Keratinocyte (primary cell): ENCODE measurements at places on chromosomes 2 and 18.

- no peak for DNase-seq
These were observed 130.9 kb upstream of the ITGA6 start for GRCh38 chr2:172296267-172297046.

DNA sequence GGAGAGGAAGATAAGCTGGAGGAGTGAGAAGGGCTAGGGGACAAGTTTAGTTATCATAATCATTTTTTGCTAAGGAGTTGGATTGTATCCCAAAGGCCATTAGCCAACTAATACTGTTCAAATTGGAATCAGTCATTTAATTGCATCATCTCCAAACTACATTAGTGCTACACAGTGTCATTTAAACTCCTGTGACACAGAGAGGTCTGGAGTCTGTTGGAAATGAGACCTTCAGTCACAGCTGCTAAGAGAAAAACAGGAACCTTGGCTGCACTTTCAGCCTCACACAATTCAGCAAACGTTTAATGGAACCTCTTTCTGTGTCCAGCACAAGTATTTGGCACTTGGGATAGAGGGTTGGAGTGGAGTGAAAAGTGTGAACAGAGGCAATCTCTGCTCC, 175.5 kb upstream of the MGAT5 start:
- DNase-seq, result no peak

DNA sequence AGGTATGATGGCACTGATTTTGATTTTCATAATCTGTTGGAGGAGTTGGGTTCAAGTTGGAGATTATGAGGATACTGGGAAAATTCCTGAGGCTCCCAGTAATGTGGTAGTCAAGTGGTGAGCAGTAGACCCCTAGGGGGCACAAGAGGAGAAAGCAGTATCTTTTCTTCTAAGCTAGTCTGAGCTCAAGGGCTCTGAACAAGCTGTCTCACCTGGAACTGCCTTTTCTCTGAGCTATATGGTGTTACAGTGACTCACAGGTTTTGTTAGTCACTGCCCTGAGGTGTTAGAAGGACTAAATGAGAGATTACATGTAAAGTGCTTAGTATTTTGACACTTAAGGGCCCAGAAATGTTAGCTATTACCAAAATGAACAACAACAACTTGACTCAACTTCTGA, 42.2 kb downstream of the CD302 start:
- DNase-seq, result peak; percentile 100

- no peak for DNase-seq
These were observed 113.4 kb upstream of the AQP4 start for GRCh38 chr18:26978812-26979341.

DNA sequence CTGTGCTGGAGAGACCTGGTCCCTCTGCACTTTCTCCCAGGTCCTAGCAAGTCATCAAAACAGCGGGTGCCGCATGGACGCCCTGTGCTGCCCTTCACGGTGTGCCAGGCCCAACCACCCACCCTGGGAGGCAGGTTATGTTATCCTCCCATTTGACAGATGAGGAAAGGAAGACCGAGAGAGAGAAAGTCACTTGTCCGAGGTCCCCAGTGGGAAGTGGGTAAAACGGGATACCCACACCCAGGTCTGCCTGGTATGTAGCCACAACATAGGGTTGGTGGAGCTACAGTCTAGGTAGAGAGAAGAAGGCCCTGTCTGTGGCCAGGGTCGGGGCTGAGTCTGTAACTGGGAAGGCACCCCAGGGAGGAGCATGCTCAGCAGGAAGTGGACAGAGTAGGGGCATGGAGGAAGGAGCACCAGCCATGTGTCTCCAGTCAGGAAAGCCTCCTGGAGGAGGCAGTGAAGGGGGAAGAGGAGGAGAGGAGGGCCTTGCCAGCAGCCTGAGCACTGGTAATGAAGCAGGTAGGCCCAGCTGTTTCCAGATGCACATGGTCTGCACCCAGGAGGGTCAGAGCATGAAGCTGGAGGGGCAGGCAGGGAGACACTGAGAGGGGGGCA, 98.4 kb downstream of the ZFP36L2 start:
- DNase-seq, result no peak

DNA sequence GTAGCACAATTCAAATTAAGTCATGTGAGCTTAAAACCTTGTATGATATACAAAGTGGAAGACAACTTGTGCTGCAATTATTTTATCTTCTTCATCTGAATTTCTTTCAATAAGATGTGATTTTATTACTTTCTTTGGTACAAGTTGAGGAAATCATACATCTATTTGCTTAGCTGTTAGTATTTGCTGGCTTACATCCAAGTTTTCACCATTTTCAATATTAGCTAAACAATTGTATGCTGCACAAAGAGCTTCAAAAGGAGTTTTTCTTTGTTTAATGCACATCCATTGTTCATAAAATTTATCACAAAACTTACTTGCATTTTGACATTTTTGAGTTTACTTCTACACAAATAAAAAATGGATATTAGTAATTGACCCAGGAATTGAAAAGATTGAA, 40.9 kb downstream of the SCN9A start:
- no peak for DNase-seq

DNA sequence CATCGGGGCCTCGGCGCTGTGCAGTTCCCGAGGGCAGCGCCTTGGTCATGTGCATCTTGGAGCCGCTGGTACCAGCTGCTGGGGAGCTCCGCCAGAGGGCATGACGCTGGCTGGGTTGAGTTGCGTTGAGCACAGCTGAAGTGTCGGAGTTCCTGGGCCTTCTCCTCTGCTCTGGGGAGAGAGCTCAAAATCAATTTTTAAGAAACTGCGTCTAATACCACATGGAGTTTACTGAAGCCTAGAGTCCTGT, 48.7 kb downstream of the GREB1 start:
- DNase-seq, result no peak

DNA sequence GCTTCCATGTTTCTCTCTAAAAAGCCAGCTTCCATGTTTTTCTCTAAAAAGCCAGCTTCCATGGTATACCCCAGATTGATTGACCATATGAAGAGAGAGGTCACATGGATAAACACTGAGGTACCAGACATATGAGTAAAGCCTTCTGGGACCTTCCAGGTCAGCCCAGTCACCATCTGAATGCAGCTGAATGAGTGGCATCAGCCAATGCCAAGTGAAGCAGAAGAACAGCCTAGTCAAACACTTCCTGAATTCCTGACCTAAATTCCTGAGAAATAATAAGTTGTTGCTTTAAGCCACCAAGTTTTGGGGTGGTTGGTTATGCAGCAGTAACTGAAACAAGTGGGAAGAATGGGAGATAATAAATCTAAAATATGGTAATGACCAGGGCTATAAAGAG, 5.7 kb upstream of the ALS2 start:
- DNase-seq, result no peak

GRCh38 chr18:57430079-57431001, 4.8 kb upstream of the ONECUT2 start:
- no peak for DNase-seq

- DNase-seq, result no peak
These were observed 96.4 kb downstream of the COBLL1 start for GRCh38 chr2:164745012-164745797.

- no peak for DNase-seq
These were observed 96.8 kb upstream of the CRACDL start for GRCh38 chr2:99032786-99033185.

GRCh38 chr2:160790738-160791137, 297.1 kb upstream of the RBMS1 start:
- no peak for DNase-seq

DNA sequence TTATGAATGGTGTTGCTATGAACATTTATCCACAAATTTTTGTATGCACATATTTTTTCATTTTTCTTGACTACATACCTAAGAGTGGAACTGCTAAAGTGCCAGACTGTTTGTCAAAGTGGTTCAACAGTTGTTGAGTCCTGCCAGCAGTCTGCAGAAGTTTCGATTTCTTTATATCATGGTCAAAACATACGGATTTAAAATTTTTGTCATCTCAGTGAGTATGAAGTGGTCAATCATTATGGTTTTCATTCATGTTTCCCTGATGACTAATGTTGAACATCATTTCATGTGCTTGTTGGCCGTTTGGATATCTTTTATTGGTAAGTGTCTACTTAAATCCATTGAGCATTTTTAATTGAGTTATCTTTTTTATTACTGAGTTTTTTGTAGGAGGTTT, 39.2 kb downstream of the CCDC138 start:
- no peak for DNase-seq

- DNase-seq, result no peak
These were observed 298.5 kb upstream of the CELF4 start for GRCh38 chr18:37864122-37864521.

DNA sequence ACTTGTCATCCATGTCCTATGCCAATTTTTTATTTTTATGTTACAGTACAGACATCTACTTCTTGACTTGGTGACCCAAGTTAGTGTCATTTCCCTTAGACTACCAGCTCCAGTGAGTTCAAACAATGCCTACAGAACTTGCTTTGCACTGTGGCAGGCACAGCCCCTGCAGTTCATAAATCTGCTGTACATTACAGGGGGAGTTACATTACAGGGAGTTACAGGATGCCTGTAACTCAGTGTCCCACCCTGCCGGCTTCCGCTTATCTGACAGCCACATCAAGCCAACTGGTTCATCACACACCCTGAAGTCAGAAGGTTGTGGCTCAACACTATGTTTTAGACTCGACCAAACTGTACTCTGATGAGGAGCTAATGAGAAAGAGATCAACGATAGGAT, 7.8 kb upstream of the NPAS2 start:
- no peak for DNase-seq

GRCh38 chr2:172308253-172308935, 119.0 kb upstream of the ITGA6 start:
- DNase-seq, result no peak

GRCh38 chr18:2880473-2880872, 33.7 kb downstream of the EMILIN2 start:
- no peak for DNase-seq

DNA sequence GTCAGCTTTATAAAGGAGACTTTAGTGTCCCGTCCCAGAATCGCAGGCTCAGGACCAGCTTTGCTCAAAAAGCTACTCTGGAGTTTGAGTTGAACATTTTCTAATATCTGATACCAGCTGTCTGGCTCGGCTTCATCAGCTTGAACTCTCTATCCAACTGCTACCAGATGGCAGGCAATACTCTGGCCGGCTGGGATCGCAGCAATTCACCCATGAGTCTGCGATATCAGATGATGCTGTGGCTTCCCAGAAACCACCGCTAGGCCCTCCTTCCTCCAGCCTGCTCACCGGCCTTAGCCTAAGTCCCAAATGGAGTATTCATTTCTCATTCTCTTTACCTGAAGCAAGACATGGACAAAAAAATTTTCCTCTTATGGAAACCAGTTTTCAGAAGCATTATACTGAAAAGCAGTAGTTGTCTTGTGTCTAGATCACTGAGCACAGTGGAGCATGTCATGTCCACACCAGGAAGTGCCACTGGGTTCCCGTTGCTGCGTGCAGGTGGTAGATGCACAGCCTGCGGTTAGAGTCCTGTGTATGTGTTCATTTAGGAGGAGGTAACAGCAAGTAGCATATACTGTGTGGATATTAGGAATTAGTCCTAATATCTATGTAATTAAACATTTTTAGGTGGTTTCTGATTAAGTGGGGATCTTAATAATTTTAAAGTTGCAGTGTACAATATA, 162.0 kb upstream of the SOX11 start:
- DNase-seq, result no peak

DNA sequence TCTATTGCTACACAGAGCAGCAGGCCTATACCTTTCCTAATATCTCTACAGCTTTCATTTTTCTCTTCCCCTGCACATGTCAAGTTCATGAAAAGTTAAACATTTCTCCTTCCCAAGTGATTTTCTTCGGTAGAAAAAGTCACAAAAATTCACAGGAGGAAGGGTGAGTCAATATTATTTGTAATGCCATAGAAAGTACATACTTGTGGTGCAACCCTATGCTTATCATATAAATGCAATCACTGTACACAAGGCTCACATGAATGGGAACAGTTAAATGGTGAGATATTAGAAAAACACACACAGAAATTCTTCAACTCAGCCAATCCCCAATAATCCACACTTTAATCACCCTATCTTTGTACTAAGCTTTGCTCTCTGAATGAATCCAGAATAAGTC, 651.6 kb downstream of the LRRTM4 start:
- no peak for DNase-seq

DNA sequence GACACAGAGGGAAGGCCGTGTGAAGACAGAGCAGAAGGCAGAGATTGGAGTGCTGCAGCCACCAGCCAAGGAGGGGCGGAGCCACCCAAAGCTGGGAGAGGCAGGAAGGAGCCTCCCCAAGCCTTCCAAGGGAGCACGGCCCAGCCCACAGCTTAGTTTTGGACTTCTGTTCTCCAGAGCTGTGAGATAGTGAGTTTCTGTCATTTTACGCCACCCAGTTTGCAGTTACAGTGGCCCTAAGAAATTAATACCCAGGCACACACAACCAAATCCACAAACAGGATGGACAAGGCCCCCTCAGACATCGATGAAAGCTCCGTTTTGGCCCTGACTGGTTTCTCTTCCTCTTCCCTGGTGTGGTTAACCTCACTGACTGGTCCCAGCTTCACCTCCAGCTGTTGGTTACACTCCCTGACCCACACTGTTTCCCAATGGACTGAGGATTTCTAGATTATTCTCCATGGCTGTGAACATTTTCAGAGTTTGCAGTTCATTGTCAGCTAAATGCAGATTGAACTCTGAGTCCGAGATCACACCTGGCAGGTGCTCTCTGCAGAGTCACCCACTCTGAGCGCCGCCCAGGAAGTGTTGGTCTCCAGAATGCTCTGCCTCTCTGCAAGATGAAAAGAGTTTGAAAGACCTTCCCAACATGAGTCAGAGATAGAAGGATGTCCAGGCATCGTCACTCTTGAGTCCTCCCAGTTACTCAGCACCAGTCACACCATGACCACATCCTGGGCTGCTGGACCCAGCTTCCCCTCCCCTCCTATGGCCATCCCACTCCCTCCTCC, 100.2 kb downstream of the TWIST2 start:
- DNase-seq, result peak; percentile 95

DNA sequence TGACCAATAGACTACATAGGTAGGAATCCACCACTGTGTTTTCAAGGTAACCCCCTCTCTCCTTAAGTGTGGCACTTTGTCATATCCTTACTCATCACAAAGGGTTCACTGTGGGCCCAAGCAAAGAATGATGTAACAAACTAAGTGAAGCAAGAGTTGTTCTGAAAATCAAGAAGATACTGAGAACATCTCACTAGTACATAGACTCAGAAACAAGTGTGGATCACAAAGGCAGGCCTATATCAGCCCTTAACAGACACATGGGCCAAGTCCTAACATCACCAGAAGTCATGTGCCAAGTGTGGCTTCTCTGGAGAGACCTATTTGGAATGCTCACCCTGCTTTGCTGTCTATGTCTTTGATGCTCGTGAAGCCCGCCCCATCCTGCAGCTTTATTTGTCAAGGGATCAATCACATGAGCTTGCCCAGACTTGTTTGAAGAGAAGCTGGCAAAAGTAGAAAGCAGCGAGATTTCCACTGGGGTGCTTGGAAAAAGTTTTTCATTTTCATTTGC, 131.2 kb upstream of the TTC39C start:
- peak; percentile 53 for DNase-seq

DNA sequence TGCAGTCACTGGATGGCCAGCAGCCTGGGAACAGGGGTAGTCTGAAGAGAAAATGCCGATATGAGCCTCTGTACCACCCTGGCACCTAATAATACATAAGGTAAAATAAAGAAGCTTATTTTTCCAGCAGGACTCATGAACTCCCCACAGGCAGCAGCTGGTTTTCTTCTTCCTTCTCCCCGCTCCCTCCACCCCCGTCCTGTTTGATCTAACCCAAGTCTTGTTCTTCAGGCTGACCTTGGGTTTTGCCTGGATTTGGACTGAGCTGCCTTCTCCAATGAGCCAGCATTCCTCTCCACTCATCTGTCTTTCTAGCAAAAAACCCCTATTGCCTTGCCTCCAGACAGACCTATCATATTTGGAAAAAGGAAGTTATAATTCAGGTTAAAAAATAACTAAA, 111.8 kb downstream of the CELF4 start:
- DNase-seq, result no peak

GRCh38 chr2:241379481-241380480, 23.7 kb downstream of the FARP2 start:
- no peak for DNase-seq
